Hindlimb muscle (tissue), 1 donor: ENCODE measurements at places on chromosomes 11 and 22. TPM values are rescaled to one million over a fixed set of nuclear protein-coding genes. Genes with fewer than 3 reads are reported as not detected.
A peak's percentile ranks its signal among the peaks of the same experiment; 100 is the strongest.

VPS11 gene
- polyA plus RNA-seq: 29.4 TPM

DNA sequence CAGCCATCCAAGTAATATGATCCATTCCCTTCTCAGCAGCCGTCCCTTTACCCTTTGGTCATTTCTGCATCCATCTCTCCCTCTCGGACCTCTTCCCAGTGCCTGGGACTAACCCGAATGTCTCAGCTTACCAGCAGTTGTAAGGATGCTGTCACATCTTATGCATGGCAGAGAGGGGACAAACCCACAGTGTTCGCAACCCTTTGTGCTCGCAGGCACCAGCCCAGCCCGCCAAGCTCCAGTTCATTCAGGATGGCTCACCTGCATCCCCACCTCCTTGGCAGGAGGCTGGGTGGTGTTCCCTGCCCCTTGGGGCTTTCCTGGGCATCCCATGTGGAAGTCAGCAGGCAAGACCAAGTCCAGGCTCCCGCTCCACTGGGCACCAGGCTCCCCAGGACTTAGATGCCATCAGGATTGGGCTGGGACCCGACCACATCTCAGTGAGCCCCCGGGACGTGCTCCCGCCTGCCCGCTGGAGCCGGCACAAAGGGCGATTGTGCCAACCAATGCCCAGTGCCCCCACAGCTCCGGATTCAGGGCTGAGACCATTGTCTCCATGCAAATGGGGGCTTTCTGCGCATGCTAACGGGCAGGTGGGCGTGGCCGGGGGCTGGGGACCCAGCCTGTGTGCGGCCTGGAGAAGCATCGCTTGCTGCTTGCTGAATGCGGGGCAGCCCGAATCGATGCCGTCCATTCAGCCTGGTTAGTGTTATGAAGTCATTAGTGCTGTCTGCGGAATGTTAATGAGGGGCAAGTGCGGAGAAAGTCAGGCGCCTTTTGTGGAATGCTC, 108.6 kb downstream of the KCNQ1OT1 start:
- no peak for DNase-seq

- peak; percentile 1 for DNase-seq
These were observed 42.0 kb downstream of the MS4A2 start for GRCh38 chr11:60130496-60130895.

DNA sequence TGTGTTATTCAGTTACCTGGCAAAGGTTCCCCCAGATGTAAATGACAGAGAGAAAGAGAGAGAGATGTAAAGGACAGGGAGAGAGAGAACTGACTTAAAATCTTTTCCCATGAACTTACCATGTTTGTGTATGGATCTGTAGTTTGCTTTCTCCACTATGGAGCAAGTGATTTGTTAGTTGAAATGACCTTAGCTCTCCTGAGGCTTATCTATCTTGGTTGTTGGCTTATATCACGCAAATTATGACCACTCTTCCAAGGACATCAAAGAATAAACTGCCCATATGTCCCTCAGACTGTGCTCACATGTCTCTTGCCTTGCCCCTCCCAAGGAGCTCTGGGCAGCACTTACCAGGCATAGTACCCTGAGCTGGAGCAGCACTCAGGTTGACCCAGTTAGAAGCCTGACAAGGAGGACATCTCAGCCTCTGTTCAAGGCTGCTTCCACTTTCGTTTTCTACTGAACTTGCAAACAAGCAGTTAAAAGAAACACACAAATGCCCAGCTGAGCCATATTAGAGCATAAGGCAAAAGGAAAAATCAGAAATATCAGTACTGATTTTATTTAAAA, 95.3 kb upstream of the RCN1 start:
- DNase-seq: no peak

GRCh38 chr22:42608823-42609361, 5.8 kb downstream of the POLDIP3 start:
- no peak for DNase-seq

TMEM223 gene
- 16.7 TPM for polyA plus RNA-seq

DNA sequence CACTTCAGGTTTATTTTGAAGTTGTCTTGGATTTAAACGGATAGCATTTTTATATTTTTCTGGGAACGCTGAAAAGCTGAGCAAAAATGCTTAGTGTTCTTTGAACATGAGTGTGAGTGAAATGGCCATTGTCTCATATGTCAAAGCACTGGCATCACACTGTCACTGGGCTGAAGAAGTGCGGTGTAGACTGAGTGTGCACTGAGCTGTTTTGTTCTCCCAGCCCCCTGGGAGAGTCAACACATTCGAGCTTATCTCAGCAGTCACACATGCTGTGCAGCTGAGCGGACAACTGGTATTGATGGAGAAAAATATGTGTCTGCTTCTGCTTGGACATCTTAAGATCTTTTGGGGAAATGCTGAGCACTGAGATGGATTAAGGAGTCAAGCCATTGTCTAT, 90.8 kb downstream of the TECTA start:
- DNase-seq: no peak

DNA sequence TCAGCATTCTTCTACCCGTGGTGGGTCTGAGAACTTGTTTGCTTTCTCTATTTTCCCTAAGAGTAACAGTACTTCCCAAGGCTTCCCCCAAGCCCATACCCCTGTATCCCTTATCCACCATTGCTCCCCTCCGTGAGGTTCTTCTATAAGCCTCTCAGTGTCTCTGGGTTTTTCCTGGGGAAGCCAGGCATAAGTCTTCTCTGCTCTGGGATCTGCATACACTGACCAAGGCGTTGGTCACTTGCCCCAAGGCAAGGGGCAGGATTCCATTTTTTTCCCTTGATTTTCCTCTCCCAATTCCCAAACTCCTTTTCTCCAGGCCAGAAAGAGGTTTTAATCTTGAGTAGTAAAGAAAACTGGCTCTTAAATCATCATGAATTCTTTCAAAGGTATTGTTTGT, 27.2 kb upstream of the NCAM1 start:
- DNase-seq: no peak

- no peak for DNase-seq
These were observed 22.0 kb upstream of the CTSC start for GRCh38 chr11:88359541-88359940.

DNA sequence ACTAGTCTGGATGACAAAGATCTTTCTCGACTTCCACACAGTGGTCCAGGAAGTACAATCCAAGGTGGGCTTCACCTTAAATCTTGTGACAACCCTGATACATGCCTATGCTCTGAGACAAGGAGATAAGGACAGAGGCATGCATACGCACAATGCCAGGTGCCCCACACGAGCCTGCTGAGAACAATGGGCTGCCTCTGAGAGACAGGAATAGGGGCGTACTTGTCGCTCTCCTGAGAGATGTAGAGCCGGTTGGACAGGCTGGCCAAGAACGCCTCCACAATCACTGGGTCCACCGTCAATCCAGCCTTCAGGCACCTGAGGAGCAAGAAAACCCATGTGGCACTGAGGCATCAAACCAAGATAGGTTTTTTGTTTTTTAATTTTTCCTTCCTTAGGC, 25.5 kb downstream of the SERPIND1 start:
- DNase-seq: no peak

- no peak for DNase-seq
These were observed 109.4 kb downstream of the MICAL2 start for GRCh38 chr11:12219757-12220156.

EI24 gene
- polyA plus RNA-seq: 56.3 TPM

- DNase-seq: no peak
These were observed 50.8 kb upstream of the ELF5 start for GRCh38 chr11:34564406-34564805.

- DNase-seq: no peak
These were observed 1006.4 kb downstream of the BRD1 start for GRCh38 chr22:48821346-48821690.

DNA sequence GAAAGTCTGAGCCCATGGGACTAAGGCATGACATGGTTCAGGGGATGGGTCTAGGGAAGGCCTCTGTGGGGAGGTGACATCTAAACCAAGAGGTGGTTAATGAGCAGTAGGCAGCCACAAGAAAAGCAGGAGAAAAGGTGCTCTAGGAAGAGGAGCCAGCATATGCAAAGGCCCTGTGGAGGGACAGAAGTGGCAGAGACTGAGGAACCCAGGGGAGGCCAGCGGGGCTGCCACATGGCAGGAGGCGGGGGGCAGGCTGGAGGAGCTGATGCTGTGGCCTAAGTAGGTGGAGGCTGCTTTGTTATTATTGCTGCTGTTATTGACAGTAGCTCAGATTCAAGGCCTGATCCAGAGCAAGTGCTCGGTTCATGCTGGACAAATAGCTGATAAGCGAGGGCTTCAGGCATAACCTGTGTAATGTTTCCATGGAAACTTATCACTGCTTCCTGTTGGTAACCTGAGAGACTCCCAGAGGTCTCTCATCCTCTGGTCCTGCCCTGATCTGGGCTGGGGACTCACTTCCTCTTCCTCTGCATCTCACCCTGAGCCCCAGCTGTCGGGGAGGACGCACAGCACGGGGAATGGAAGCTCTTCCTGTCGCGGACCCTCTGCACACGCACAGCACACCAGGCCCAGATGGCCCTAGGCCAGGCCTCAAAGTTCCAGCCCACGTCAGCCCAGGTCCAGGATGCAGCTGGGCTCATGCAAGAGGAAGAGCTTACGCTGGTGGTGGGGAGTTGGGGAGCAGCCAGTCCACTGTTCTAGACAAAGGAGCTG, 75.2 kb upstream of the TP53I11 start:
- DNase-seq: peak; percentile 88

MMP13 gene
- not detected for polyA plus RNA-seq

TMEM45B gene
- 0.66 TPM for polyA plus RNA-seq

- no peak for DNase-seq
These were observed 1.5 kb downstream of the ZNF143 start for GRCh38 chr11:9462172-9462799.

- DNase-seq: no peak
These were observed 101.8 kb upstream of the CADM1 start for GRCh38 chr11:115605871-115606497.

OR10D3 gene
- not detected for polyA plus RNA-seq

SCGB2A2 gene
- not detected for polyA plus RNA-seq

GRCh38 chr11:78160557-78160956, 21.1 kb upstream of the ALG8 start:
- no peak for DNase-seq
